Endothelial cell of umbilical vein (primary cell): ENCODE measurements at places on chromosomes 3 and 15. TPM values are rescaled to one million over a fixed set of nuclear protein-coding genes. Genes with fewer than 3 reads are reported as not detected.

DNA sequence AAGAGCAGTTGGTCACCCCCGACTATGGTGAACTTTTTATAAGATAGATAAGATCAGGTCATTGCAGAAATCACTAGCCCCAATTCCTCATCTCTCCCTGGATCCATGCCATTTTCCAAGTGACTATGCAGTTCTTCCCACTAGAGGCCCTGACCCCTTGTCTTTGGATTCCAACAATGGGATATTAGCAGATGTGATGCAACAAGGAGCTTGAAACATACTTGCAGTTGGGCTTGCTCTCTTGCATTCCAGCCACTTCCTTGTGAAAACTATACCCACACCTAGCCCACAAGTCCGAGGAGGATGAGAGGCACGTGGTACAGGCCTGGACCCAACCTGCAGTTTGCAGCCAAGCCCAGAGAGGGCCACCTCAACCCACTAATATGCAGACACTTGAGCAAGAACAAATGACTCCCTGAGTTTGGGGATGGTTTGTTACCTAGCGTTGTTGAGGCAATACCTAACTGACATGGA, 60.6 kb downstream of the SUCLG2 start:
- DNase-seq: no peak

GRCh38 chr15:101055411-101055810, 136.3 kb downstream of the LRRK1 start:
- DNase-seq: no peak

GRCh38 chr3:124562769-124563168, 167.5 kb upstream of the UMPS start:
- DNase-seq: no peak

The DAZL gene
- not detected in 2 replicates for total RNA-seq

The MYEF2 gene
- 54.8 and 62.5 TPM in 2 replicates for total RNA-seq

GRCh38 chr3:129441215-129441614, 1.2 kb downstream of the IFT122 start:
- no peak for DNase-seq

The TMEM207 gene
- not detected in 2 replicates for total RNA-seq
